ENCODE measurements at places on chromosomes 13 and 19. TPM values are rescaled to one million over a fixed set of nuclear protein-coding genes. Genes with fewer than 3 reads are reported as not detected.

The ELSPBP1 gene
- not detected for total RNA-seq

The PEX11G gene
- total RNA-seq = 4.9 TPM

The TDRD12 gene
- not detected for total RNA-seq

The DOCK6 gene
- 12.0 TPM for total RNA-seq

The SUPT5H gene
- total RNA-seq = 121 TPM

The SERTM1 gene
- total RNA-seq = not detected

The SBK3 gene
- not detected for total RNA-seq

The PCSK4 gene
- total RNA-seq = 0.98 TPM

The MIER2 gene
- 17.9 TPM for total RNA-seq

The ZNF541 gene
- not detected for total RNA-seq

The ARHGAP33 gene
- 9.8 TPM for total RNA-seq

All from A375 (cell line).